ENCODE measurements at places on chromosomes 6 and 20. TPM values are rescaled to one million over a fixed set of nuclear protein-coding genes. Genes with fewer than 3 reads are reported as not detected.

DNA sequence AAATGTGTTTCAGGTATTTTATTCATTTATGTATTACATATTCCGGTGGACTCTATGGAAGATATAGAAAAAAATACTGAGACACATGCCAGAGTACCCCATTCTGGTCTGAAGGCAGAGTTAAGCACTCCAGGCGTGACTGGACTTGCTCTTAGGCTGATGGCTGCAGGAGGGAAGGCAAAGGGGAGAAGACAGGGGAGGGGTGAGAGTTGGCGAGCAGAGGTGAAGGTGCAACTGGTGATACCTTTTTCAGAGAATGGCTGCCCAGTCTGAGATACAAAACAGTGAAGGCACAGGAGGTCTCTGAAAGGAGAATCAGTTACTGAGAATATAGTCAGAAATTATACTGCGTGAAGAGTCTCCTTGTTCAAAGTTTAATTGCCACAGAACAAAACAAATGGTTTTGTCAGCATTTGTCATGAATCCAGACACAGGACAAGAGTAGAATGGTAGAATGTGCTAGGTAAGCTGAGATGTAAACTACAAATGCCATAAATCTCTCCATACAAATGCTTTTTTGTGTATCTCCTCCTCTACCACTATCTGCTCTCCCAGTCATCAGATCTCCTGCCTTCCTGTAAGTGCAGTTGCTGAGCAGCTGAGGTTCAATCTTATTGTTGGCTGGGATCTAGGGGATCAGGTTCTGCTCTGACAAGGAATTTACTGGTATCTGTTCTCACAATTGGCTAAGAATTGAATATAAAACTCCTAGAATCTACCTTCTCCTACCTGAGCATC lies 104.2 kb upstream of the DST start:
- DNase-seq, result no peak
- H3K4me1 ChIP-seq, result peaks cover 8% of the 10 kb centered on the region
- no peak overlapping the region for H3K27ac ChIP-seq
- H3K4me3 ChIP-seq, result no peak overlapping the region
- no peaks in the 10 kb centered on the region for H3K27me3 ChIP-seq
- H3K36me3 ChIP-seq, result no peaks in the 10 kb centered on the region

- H3K36me3 ChIP-seq, result no peaks in the 10 kb centered on the region
- H3K27ac ChIP-seq, result no peak overlapping the region
- no peak overlapping the region for H3K4me3 ChIP-seq
- H3K27me3 ChIP-seq, result no peaks in the 10 kb centered on the region
- no peak for DNase-seq
Measured at GRCh38 chr20:635893-636338, 17.1 kb downstream of the SRXN1 start.

DNA sequence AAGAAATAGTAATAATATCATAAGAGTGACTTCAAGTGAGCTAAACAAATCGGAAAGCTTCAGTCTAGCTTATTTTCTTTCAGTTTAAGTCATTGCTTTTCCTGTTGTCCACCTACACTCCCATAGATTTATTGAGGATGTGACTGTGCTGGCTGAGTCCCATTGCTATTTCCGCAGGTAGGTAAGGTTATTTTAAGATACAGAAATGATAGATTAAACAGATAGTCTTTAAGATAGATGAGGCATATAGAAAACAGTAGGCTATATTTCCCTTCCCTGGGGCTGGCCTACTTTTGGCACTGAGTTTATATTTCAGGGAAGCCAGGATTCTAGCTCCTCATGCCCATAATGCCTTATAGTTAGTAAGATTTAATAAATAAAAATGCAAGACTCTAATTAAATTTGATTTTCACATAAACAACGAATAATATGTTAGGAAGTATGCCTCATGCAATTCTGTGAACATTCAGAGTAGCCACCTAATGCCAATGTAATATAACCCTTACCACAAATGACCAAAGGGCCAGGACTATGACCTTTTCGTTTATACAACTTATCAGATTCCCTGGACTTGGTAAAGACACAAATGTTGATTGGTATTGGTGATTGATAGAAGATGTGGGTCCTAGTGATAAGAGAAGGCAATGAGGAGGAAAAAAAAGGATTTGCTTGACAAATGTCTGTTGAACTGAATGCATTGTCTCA lies 1079.3 kb downstream of the EPHA7 start:
- H3K4me3 ChIP-seq, result no peak overlapping the region
- no peaks in the 10 kb centered on the region for H3K36me3 ChIP-seq
- no peak overlapping the region for H3K27ac ChIP-seq

GRCh38 chr6:116513224-116513875 lies 1.9 kb downstream of the CALHM5 start:
- no peaks in the 10 kb centered on the region for H3K27me3 ChIP-seq
- H3K4me3 ChIP-seq, result peak overlapping the region; percentile 45
- H3K4me1 ChIP-seq, result peaks cover 16% of the 10 kb centered on the region
- H3K36me3 ChIP-seq, result peaks cover 6% of the 10 kb centered on the region

FOXF2 gene
- 13.2 TPM for total RNA-seq

TULP1 gene
- not detected for total RNA-seq

HLA-DRA gene
- total RNA-seq, result 2,056 TPM
